ENCODE measurements at places on chromosomes 4 and X.

DNA sequence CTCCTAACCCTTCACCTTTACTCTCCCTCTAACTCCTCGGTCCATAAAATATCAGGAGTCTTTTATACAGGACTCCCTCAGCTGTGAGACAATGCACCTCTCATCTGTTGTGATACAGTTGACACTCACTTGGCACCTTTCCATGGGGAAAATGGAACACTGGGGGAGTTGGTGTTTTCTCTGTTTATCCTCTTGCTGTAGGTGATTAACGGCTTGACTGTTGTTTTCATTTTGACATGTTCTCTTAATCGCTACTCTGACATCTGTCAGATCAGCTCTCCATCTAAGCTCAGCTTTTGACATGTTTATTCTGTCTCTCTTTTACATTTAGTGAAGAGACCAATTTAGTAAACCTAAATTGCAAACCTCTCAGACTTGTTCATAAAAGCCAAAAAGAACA lies 604.8 kb downstream of the TRAM1L1 start:
- DNase-seq: no peak

GRCh38 chrX:71106427-71106826 lies at the start of gene CXorf65:
Gene CXorf65 (minus strand): TSS chrX:71106740. CDS start chrX:71106556, 184 bp downstream.
- DNase-seq: peak; percentile 2

DNA sequence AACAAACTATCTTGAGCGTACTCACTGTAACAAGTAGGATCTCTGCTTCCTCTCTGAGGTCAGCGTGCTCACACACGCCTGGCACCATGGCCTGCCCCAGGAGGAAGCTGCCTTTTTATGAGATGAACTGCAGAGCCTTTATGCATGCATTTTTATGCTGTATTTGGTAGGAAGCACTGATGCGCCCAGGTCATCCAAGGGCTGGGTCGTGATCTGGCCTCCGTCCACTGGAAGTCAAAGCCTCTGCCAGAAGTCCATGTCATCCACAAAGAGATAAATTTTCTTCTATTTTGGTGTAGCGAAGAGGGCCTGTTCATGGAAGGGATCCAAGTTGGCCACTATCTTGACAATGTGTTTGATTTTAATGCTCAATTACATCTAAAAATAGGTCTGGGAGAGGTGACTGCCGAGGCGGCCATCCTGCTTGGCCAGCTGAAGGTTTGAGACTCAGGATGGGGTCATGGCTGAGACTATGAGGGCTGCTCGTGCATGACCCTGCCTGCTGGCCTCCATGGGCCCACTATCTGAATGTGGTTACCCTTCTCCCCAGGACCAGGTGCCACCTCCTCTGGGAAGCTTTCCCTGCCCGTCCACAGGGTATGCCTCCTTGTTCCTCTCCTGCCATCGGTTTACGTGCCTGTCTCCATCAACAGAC lies 50.3 kb downstream of the HTRA3 start:
- no peak for DNase-seq

DNA sequence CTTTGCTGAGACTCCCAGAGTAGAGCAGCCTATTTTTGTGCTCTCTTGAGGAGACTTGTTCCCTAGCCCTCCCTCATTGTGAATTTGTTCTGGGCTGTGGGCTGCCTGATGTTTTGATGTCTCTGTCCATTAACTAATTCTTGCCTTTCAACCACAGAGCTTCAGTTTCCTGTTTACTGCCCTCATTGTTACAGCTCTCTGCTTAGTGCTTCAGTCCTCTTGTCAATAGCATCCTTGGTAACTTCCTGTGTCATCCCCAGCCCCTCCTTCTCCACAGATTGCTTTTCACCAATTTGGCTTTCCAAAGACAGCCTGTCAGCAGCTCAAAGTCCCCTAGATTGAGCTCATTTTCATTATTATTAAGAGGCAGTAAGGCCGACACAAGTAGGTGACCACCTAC lies 69.9 kb downstream of the COX7B2 start:
- no peak for DNase-seq

DNA sequence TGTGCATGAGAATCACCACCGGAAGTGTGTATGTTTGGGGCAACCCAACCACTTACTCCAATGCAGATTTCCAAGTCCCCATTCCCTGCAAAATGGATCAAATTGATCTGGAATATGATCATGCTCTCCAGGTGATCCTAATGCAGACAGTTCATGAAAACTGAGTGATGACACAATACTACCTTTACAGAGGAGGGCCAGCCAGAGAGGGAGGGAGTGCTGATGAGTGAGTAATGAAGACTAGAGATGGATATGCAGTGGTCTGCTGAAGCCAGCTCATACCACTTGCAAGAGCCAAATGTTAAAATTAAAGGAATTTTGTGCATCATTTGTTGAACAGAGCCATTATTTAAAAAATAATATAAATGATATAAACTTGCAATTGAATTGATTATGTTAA lies 10.2 kb upstream of the CPE start:
- no peak for DNase-seq

- DNase-seq: peak; percentile 32
Observed at GRCh38 chrX:15497865-15498264, 2.7 kb upstream of the BMX start.

DNA sequence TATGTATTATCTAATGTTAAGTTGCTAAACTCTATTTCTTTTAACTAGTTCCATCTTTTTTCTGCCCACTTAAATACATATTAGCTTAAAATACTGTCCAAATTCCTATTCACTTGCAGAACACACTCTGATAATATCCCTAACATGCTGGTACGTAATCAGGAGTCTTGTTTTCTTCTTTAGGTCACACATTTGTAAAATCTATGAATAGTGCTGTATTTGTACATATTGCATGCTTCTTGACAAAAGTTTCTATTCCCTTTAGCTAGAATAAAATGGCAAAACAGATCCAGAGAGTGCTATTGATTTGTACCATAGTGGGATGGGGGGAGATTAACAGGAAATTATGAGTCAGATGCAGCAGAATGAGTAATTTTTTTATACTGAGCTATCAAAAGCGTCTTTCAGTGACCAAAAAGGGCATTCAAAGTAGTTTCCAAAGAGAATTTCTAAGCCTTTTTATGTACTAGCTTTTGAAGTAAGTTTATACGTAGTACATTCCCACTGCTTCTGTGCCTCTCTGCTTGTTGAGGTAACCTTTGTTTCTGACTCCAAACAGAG lies 126.5 kb downstream of the PTPN13 start:
- peak; percentile 55 for DNase-seq

DNA sequence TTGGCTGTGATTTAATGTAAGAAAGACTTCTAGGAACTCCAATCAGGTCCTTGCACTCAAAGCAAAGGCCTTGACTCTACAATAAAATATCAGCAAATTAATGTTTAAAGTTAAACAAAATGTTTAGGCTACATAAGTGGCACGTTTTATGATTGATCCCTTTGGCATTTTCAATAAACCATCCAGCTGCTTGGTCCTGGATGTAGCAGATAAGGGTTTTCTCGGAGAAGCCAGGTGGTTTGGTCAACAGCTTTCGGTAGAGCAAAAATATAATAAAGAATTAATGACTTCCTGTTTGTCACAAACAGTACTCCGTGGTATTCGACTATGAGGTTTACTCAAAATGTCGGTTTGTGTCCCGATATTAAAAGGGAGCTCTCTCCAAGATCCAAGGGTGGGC lies 95.8 kb downstream of the GEMIN8 start:
- no peak for DNase-seq

- no peak for DNase-seq
Observed at GRCh38 chr4:163558539-163559044, 64.1 kb downstream of the TMA16 start.

- no peak for DNase-seq
Observed at GRCh38 chrX:19568422-19568821, 53.1 kb upstream of the MAP3K15 start.

- peak; percentile 14 for DNase-seq
Observed at GRCh38 chrX:119755981-119756533, 2.3 kb upstream of the SOWAHD start.
